Omental fat pad (tissue), 4 donors: ENCODE measurements at places on chromosomes 6 and 20. TPM values are rescaled to one million over a fixed set of nuclear protein-coding genes. Genes with fewer than 3 reads are reported as not detected.

DNA sequence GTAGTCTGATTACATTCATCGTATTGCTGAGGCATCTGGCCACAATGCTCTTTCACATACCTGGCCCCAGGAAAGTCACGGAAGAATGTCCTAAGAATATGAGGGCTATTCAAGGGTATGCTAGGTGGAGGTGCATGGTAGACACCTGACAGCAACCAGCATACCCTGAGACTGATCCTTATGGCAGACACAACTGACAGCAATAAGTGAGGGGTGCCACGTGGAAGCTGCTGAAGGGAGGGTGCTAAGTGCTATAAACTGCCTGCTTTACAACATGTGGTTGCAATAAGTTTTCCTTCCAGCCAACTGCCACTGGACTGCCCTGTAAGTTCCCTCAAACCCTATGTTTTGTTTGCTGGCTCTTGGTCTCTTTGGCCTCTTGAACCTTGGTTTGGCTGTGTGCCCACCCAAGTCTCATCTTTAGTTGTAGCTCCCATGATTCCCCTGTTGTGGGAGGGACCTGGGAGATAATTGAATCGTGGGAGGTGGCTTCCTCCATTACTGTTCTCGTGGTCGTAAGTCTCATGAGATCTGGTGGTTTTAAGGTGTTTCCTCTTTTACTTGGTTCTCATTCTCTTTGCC lies 201.3 kb upstream of the MOCS1 start:
- no peak for DNase-seq

DNA sequence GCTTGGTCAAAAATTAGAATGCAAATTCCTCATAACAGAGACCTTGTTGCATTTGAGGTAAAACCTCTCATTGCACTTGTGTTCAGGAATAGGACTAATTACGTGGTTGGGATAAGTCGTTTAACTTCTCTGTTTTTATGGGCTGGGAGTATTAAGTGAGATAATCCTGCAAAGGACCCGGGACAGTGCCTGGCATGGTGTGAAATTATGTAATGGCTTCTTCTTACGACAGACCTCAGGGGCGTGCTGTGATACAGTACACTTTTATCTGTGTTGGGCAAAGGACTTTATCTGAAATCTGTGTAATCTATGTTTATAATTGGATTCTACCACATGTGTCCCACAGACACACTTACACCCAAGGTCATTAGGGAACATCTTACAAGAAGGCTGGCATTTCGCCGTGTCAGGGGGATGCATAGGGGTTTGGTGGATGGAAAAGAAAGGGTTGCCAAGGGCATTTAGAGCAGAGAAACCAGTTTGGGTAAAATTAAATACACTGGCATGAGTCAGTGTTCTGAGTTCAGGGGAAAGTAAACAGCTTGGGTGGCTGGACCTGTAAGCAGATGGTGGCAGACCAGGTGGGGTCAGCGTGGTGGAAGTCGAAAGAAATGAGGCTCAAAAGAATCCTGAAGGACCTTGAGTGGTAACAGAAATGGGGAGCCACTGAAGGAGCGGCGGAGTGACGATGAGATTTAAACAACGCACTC lies 17.2 kb upstream of the RTF2 start:
- no peak for DNase-seq

TMC2 gene
- total RNA-seq: 0.46 TPM

- no peak for DNase-seq
Observed at GRCh38 chr20:417801-418342, 9.8 kb downstream of the RBCK1 start.

GRCh38 chr6:140437619-140438345 lies 1063.3 kb upstream of the CITED2 start:
- no peak for DNase-seq

GRCh38 chr6:118523216-118523615 lies 24.9 kb upstream of the PLN start:
- DNase-seq: no peak

DNA sequence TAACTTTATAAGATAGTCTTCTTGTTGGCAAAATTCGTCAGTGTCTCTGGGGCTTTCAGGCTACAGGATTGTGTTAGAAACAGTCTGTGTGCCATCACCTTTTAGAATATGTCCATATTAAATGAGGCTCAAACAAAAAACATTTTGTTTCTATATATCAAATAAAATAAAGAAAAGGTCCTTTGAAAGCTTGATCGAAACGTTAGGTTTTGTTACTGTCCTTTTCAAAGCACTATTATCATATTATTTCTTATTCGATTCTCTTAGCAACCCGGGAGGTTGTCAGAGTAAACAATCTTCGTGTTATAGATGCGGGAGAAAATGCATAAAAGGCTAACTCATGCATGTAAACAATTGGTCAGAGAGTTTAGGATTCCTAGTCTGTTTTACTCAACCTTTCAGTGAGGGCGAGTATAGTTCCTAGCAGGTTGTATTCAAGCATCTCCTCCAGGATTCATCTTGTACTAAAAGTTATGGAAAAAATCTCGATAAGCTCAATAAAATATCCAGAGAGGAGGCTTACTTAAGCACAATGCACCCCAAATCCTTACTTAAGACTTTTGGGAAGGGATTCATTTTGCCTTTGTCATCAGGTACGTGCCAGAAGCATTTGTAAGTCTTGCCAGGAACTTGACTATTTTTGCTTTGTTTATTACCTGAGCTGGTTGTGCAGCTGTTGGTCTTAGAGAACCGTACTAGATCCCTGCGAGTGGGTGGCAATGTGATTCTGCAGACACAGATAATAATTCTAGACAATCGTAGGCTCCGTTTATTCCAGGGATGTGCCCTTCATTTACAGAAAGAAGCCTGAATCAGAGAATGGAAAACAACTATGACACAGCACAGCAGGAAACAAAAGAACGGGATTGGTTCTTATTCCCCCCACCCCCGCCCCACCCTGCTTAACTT lies 159.6 kb upstream of the ZNF217 start:
- DNase-seq: no peak

DNA sequence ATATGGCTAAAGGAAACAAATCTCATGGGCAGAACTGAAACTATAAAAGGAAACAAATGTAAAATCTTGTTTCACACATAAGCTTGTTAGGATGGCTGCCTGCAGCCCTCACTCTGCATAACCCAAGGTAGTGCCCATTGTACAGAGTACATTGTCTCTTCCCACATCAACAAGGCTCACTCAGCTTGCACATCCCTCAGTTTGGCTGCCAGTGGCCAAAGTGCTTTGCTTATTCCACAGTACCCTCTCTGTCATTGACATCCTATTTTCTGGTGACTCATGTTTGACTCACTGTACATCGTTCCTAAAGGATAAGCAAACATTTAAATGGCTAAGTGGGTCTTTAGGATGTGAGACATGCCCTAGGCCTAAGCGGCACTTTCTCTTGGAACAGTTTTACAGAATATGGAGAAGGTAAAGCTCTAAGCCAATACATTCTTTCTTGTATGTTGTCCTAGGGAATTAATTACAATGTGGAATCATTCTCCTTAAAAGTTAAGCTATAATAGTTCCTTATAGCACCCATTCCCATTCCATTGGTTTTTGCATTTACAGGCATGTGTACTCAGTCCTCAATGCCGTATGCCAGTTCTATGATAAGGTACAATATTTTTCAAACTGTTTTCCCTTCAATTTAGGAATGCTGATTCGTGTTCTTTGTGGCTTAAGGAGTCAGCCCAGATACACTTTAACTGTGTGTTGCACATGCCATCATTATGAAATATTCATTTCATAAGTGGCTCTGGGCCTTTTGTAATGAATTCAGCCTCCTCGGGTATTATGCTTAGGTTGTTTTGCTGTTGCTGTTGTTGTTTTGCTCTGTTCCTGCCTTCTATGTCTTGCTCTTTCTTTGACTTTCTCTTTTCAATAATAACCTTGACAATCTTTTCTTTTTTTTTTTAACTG lies 5.5 kb downstream of the ANKEF1 start:
- DNase-seq: no peak

- no peak for DNase-seq
Observed at GRCh38 chr6:132614554-132614953, 9.5 kb downstream of the TAAR2 start.

GRCh38 chr20:8043687-8044282 lies 24.2 kb upstream of the TMX4 start:
- DNase-seq: no peak

GRCh38 chr6:124825564-124825963 lies 136.7 kb upstream of the RNF217 start:
- DNase-seq: no peak

GRCh38 chr20:39549733-39550132 lies 587.6 kb downstream of the DHX35 start:
- DNase-seq: no peak

GRCh38 chr20:10430704-10431103 lies 3.3 kb downstream of the MKKS start:
- DNase-seq: no peak

- no peak for DNase-seq
Observed at GRCh38 chr6:155154158-155154830, 109.5 kb upstream of the CLDN20 start.

ADAT2 gene
- 18.0 TPM for total RNA-seq

DNA sequence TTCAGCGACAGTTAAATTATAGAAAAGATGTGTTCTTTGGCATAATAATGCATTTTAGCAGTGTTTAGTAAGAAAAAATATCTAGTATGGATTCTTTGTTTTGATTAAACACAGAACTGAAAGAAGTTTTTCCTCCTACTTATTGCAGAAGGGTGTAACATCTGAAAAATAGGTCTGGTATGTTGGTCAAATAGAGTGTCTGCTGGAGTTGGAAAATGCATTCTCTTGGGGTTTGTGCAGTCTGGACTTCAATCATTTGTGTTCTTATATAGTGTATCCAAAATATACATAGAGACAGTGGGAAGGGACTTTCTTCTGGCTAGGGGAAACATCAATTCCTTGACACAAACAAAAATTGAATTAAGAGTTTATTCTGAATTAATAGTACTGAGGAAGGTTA lies 132.4 kb upstream of the MAN1A1 start:
- no peak for DNase-seq

C20orf202 gene
- not detected for total RNA-seq

C6orf58 gene
- not detected for total RNA-seq

GRCh38 chr6:107398001-107398400 lies 61.4 kb downstream of the PDSS2 start:
- DNase-seq: no peak

GRCh38 chr6:89024456-89024855 lies 56.1 kb upstream of the PNRC1 start:
- no peak for DNase-seq

UST gene
- 9.2 TPM for total RNA-seq

GRCh38 chr6:3305831-3306230 lies 47.1 kb downstream of the PSMG4 start:
- no peak for DNase-seq

OPRM1 gene
- not detected for total RNA-seq

CCN5 gene
- total RNA-seq: 47.1 TPM

DNA sequence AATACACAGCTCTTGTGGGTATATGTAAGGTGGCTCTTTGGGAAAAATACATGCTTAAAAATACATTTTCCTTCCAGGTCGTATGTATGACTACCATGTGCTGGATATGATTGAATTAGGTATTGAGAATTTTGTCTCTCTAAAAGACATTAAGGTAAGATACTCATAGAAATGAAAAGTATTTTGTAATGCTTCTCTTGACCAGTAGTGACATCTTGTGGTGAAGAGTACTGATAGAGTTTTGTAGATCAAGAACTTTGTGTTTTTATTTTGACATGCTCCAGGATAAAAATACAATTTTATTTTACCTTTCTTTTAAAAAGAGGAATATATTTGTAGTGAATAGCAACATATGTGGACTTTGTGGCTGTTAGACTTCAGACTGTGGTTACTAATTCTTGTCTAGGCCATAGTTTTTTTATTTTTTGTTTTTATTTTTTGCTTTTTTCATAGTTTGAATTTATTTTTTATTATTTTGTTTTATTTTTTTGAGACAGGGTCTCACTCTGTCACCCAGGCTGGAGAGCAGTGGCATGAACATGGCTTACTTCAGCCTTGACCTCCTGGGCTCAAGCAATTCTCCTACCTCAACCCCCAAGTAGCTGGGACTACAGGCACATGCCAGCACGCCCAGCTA lies 17.9 kb downstream of the RPF2 start:
- DNase-seq: no peak

DNA sequence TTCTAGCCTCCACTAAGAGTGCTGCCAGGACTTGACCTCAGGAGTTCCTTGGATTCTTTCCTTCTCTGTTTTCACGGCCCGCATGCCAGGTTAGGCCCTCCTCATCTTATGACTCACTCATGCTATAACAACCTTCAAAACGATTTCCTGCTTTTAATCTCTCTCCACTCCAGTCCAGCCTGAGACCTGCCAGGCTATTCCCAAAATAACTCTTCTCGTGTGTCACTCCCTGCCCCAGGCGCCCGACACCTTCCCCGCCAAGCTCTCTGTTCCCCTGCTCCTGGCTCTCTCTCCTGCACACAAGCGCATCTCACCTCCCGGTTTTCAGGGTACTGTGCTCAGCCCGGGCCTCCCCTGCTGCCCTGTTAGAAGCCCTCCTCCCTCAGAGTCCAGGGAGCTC lies 64.1 kb upstream of the RPS6KA2 start:
- no peak for DNase-seq

- no peak for DNase-seq
Observed at GRCh38 chr6:148693882-148694484, 52.8 kb upstream of the UST start.

HLA-DRB1 gene
- total RNA-seq: 56.2 TPM

- DNase-seq: no peak
Observed at GRCh38 chr6:165767228-165767627, 104.2 kb upstream of the PDE10A start.

DNA sequence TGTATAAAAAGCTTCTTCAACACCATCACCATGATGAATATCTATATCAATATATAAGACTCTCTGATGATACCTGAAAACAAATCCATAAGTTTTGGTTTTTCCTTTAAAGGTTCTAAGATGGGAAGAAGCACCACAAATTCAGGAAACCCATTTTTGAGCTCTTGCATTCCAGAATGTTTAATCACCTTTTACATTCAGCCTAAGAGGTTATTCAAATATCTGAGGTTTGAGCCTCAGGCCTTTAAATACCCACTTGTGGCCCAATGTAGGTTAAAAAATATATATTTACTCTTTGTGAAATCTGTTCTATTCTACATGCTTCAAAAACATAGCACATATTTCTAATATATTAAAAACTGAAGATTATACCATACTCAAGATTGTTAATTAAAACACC lies 17.6 kb downstream of the HDAC2 start:
- DNase-seq: no peak

GRCh38 chr6:57162028-57162427 lies 10.1 kb upstream of the BAG2 start:
- DNase-seq: no peak

DNA sequence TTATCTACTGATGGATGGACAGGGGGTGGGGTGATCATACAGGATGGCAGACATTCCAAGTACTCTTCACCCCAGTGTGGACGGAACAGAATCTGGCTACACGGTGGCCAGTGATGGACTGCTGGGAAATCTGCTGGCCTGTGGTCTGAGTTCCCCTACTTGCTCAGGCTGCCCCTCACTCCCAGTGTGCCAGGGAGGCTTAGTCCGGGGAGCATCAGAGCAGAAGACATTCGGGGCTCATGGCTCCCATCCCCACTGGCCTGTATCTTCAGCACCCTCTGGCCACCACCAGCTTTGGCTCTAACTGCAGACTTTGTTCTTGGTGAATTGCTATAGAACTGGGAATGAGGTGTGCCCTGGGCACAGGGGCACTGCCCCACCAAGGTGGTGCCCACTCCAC lies 15.3 kb downstream of the TLDC2 start:
- no peak for DNase-seq
